ENCODE measurements at places on chromosomes 16 and 17.

GRCh38 chr17:34633760-34634159 lies 54.4 kb downstream of the TMEM132E start:
- no peak for DNase-seq

DNA sequence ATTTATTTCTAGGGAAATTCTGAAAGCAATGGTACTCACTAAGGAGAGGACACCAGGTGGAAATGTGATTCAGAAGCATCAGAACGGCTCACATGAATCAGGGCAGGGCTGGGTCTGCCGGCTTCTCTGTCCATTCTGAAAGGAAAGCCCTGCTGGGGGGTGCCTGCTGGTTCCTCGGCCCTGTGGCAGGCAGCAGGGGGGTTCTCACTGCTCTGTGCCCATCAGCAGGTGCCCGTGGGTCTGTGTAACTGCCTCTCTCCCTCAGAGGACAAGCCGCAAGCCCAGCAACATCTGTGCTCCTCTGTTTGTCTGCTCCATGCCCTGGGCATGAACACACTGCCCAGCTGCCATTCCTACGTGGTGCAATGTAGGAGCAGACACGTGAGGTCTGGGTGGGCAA lies 74.9 kb upstream of the ZNF423 start:
- no peak for DNase-seq

DNA sequence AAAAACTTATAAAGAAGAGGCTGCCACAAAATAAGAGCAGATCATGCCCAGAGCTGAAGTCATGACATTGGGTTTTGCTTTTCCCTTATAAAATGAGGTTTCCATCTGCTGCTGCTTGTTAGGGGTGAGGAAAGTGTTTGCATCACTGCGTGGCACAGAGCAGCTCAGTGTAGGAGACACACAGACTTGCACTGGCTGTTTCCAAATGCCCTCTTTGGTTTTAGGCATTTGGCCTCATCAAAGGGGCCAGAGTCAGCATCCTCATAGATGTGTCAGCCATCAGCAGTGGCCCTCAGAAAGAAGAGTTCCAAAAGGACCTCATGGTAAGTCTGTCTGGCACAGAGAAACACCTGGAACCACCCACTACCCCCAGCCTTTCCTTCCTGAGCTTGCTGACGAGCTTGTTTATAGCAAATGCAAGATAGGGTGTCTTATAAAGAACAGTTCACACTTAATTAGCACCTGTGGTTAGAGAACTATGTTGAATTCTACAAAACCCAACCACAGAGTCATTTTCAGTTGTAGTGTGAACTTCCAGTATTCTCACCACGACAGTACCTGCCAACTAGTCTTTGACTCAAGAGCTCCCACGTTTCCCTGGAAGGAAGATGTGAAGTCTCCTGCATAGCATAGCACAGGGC lies 17.0 kb downstream of the VWA3A start:
- no peak for DNase-seq

DNA sequence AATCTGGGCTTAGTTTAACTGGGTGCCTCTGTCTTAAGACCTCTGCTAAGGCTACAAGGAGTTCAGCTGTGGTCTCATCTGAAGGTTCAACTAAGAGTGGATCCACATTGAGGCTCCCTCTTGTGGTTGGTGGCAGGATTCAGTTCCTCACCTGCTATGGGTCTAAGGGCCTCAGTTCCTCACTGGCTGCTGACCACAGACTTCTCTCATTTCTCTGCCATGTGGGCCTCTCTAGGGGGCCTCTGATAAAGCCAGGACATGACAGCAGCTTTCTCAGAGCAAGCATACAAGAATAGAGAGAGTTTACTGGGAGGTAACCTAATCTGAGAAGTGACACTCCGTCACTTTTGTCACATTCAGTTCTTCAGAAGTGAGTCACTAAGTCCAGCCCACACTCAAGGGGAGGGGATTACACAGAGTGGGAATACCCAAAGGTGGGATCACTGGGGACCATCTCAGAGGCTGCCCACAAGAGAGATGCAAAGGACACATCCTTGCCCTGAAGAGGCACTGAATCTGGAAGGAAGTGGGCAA lies 19.2 kb upstream of the ABAT start:
- no peak for DNase-seq

- DNase-seq = no peak
Measured at GRCh38 chr16:84717484-84717883, 17.7 kb downstream of the USP10 start.

- DNase-seq = no peak
Measured at GRCh38 chr17:8754890-8755289, 3.5 kb downstream of the SPDYE4 start.

DNA sequence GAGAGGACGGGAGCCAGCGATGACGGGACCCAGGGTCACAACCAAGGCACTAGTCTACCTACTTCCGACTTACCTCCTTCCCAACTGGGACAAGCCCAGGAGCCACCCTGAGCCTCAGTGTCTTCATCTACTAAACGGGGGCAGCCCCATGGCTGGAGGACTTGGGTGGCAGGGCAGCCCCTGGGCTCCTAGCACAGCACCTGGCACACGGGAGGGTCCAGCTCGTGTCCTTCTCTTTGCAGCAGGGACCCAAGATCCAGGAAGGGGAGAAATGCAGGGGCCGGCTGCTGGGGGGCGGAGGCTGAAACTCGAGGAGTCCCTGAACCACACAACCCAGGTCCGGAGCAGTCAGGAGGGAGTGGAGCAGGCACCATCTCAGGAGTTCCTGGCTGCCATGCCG lies 63.2 kb downstream of the ABR start:
- DNase-seq = no peak

GRCh38 chr16:9091867-9092281 lies 430 bp downstream of the HAPSTR1 start:
- DNase-seq = no peak

- no peak for DNase-seq
Measured at GRCh38 chr17:75478508-75478907, 22.1 kb downstream of the TMEM94 start.

- DNase-seq = no peak
Measured at GRCh38 chr16:51146256-51146924, 4.7 kb downstream of the SALL1 start.

DNA sequence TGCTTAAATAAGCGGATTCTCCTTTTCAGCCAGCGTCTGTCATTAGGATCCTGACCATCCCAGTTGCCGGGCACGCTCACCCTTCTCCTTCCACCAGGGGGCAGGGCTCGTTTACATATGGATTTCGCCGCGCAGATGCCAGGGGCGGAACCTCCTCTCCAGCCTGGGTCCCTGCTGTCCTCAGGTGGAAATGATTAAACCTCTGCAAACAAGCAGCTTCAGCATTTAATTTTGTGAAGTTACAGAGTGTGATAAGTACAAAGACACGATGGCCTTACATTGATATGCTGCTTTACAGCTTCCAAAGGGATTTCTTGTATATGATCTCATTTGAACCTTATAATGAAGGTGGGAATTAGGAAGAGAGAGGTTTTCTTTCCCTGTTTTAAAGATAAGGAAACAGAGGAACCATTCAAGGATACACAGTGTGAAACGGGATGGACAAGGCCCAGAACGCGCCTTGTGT lies 3.9 kb upstream of the KRT28 start:
- peak; percentile 58 for DNase-seq

GRCh38 chr16:68851601-68852000 lies 8.3 kb downstream of the TANGO6 start:
- no peak for DNase-seq

GRCh38 chr17:29593591-29594518 lies 923 bp downstream of the ANKRD13B start:
- DNase-seq = no peak

DNA sequence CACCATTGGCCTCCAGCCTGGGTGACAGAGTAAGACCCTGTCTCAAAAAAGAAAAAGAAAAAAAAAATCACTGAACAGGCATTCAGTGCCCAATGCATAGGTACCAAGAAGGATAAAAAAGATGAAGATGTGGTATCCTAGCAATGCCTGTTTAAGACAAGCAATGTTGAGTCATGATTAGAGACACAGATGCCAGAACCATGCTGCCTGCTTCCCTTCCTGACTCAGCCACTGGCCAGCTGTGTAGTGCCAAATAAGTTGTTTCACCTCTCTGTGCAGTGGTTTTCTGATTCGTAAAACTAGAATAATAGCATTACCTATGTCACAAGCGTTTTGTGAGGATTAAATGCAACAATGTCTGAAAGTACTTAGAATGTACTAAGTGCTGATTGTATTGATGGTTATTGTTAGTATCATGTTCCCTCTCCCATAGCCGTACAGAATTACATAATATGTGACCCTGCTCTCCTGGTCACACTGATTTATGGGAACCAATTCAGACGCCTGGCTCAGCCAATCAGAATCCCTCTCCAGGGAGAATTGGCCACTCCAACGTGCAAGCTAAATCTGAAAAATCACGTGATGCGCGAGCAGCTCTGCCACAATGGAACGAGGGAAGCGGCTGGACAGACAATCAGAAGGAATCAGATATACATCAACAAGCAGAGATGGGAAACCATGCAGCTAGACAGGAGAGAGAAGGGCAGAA lies 241.9 kb downstream of the SLC39A11 start:
- no peak for DNase-seq

GRCh38 chr16:79169239-79169638 lies 431.3 kb downstream of the MAF start:
- no peak for DNase-seq

GRCh38 chr16:79659344-79659743 lies 58.8 kb upstream of the MAF start:
- DNase-seq = no peak

GRCh38 chr16:55661941-55662643 lies 6.3 kb downstream of the SLC6A2 start:
- no peak for DNase-seq

DNA sequence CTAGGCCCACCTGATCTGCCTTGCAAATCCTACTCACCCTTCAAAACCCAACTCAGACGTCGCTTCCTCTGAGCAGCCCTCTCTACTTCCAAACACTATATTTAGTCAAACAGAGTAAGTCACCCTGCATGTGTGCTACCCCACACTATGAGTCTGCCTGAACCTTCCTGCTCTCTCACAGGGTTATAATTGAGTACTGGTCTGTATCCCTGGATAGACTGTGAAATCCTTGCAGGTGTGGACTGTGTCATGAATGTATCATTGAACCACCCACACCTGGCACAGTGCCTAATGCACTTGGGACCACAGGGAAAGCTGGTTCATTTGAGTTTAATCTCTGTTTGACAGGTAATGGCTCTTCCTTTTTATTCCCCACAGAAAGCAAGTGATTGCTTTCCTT lies 3.4 kb downstream of the FBXO39 start:
- DNase-seq = no peak

DNA sequence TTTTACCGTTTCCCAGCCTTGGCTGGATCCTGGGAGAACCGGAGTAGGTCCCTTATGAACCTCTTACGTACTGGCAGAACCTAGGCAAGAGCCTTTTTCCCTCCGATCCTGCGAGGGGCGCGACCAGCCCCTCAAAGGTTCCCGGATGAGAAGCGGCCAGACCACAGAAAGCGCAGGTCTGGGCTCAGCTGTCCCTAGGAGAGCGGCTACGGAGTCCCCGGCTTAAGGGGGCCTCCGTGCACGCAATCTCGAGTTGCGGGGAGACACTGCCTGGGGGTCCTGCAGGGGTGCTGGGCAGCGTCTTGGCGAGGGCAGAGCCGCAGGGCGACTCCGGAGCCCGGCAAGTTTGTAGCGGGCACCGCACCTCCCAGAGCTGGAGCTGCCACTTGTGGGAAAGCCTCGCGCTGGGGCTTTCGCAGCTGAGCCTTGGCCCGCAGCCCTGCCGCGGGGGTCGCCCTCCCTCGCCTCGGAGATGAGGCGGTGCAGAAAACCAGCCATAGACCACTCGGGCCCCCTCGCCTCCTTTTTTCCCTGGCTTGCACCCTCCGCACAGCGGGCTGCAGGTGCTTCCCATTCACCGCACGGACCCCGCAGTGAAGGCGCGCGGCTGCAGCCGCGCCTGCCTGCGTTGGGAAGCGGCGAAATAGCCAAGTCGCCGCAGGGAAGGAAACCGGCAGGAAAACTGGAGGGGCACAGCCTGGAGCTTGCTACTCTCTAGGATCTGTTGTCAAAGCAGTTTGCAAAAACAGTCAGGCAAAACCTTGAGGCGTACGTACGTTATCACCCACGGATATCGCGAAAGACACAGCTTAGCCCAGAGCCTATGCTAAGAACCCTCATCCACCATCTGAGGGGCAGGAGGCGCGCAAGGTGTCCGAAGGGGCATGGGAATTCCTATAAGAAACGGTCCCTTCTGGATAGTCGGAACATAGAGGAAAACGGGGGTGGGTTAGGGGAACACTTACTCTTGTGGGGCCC lies 834 bp downstream of the CDH8 start:
- DNase-seq = no peak

DNA sequence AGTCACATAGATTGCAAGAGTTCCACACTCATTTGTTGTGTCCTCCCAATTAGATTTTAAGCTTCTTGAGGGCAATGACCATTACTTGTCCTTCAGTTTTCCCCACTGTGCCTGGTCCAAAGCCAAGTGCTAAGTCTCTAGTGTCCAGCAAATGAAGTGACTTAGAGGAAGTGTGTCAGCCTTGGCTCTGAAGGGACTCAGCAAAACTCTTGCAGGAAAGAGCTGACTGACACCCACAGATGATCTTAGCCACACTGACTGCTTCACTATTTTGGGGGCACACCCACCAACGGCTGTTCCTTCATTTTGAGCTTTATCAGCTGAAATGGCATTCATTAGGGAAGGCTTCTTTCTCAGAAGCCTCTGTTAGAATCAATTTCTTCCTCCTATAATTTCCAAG lies 358.1 kb downstream of the UTP18 start:
- DNase-seq = no peak
